SW480 (cell line): ENCODE measurements at places on chromosomes 11 and 22.

- DNase-seq = no peak
These were observed 39.8 kb downstream of the EIF3F start for GRCh38 chr11:8026982-8027381.

DNA sequence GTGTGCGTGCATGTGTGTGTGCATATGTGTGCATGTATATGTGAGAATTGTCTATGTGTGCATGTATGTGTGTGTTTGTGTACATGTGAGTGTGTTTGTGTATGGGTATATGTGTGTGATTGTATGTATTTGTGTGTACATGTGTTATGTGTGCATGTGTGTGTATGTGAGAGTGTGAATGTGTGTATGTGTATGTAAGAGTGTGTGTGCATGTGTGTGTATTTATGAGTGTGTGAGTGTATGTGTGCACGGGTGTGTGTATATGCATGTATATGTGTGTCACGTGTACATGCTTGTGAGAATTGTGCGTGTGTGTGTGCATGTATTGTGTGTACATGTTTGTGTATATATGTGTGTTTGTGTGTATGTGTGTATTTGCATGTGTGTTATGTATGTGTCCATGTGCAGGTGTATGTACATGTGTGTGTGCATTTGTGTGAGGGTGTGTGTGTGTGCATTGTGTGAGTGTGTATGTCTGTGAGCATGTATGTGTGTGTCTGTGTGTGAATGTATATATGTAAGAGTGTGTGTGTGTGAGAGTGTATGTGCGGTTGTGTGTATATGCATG, 16.0 kb downstream of the MB start:
- DNase-seq = no peak

DNA sequence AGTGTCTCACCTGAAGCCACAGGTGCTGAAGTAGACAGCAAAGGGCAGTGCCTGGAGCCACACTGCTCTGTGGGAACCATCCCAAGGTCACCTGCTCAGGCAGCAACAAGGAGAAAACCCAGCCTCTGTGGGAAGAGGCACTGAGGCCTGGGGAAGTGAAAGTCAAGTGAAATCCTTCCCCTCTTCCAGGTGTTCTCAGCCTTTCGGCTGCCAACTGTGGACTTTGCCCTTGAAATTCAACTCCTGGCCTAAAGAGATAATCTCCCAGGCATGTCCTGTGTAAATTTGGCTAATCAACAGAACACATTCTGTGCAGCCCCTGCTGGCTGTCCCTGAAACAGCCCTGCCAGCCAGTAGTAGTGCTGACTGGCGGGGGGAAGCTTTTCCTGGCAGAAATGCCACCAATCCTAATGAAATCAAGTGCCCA, 112.1 kb downstream of the RPL27A start:
- peak; percentile 65 for DNase-seq

- DNase-seq = peak; percentile 59
These were observed 97.7 kb downstream of the RBFOX2 start for GRCh38 chr22:35930933-35931332.

GRCh38 chr22:25903294-25903693, 161.3 kb downstream of the MYO18B start:
- no peak for DNase-seq

- peak; percentile 76 for DNase-seq
These were observed 75.7 kb downstream of the DEPDC5 start for GRCh38 chr22:31829505-31829904.

GRCh38 chr22:43256569-43256968, 69.6 kb upstream of the TTLL12 start:
- no peak for DNase-seq

DNA sequence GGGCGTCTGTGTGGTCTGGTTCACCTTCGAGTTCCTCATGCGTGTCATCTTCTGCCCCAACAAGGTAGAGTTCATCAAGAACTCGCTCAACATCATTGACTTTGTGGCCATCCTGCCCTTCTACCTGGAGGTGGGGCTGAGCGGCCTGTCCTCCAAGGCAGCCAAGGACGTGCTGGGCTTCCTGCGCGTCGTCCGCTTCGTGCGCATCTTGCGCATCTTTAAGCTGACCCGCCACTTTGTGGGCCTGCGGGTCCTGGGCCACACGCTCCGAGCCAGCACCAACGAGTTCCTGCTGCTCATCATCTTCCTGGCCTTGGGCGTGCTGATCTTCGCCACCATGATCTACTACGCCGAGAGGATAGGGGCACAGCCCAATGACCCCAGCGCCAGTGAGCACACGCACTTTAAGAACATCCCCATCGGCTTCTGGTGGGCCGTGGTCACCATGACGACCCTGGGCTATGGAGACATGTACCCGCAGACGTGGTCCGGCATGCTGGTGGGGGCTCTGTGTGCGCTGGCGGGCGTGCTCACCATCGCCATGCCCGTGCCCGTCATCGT, 37.3 kb downstream of the KCNC1 start:
- no peak for DNase-seq
